ENCODE measurements at places on chromosomes 7 and 10.

GRCh38 chr7:135100856-135101255, 47.0 kb upstream of the TMEM140 start:
- no peak for DNase-seq

DNA sequence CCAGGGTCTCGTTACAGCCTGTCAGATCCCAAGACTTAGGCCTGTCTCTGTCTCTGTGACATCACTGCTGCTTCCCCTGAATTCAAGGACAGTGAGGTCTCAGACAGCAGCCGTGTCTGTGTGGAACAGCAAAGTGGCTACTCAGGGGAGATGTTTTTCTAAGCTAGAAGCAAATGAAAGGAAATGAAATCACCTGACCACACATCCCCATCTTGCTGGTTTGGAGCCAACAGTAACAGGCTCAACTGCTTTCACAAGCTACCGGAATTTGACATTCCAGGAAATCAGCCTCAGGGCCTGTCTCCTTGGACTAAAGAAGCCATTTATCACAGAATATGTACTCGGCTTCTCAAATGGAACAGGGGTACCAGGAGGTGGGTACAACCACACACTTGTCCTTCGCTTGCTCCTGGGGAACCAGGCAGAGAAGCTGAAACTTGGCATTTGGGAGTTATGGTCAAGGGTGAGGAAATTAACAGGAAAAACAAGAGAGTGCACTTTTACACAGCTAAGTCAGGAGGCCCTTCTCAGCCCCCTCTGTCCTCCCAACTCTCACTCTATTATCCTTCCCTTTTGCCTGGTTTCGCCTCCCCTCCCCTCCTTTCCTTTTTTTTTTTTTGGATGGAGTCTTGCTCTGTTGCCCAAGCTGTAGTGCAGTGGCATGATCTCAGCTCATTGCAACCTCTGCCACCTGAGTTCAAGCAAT, 73.2 kb downstream of the SPDYE5 start:
- DNase-seq, result no peak

- peak; percentile 74 for DNase-seq
Observed at GRCh38 chr10:88194041-88194887, 330.8 kb downstream of the PTEN start.

- no peak for DNase-seq
Observed at GRCh38 chr7:156702399-156702798, 61.8 kb downstream of the RNF32 start.

DNA sequence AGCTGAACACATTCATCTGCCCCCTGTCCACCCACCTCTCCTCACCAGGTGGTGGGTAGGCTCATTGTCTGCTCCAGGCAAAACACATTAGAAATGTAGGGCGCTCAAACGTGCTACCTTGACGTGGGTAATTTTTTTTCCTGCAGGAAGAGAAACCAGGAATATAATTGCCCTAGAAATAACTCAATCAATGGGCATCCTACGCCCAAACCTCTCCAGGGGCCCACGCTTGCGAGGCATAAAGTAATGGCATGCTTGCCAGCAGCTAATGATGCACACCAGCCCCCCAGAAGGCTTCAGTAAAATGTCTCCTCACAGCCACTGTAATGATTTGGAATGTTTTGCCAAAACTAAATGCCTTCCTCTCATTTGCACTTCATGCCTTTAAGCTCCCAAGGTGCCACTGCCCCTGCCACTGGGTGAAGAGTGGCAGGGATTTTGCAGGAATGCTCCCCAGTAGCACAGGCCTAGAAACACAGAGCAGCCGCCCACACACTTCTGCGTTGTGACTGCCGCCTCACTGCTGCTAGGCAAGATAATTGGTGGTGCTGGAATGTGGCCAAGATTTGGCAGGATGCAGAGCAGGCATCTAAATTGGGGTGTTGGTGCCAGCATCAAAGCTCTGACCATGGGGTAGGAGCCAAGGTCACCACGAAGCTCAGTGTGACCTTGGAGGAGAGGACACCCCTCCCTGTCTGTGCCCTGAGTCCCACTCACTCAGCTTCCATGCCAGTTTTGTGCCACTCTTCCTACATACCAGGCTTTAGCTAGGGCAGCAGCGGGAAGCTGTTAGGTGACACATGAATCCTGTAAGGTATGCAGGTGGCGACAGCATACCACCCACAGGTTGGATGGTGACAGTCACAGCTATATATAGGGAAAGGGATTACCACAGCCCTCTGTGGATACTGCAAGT, 48.7 kb upstream of the PPP1R3C start:
- no peak for DNase-seq
